ENCODE measurements at places on chromosomes 1 and 21. TPM values are rescaled to one million over a fixed set of nuclear protein-coding genes. Genes with fewer than 3 reads are reported as not detected.

Gene MORN1
- 6.3 TPM for total RNA-seq

DNA sequence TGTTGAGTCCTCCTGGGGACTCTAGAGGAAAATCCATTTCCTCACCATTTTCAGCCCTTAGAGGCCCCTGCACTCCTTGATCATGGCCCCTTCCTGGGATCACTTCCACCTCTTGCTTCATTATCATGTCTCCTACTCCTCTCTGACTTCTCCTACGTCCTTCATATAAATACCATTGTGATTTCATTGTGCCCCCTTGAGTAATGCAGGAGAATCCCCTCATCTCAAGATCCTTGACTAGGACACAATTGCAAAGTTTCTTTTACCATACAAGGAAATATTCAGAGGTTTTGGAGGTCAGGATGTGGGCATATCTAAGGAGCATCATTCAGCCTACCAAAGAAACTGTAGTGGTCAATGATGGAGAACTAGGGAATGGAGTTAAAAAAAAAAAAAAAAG lies 8.8 kb upstream of the GBP6 start:
- H3K4me3 ChIP-seq = no peak overlapping the region
- no peaks in the 10 kb centered on the region for H3K27me3 ChIP-seq

DNA sequence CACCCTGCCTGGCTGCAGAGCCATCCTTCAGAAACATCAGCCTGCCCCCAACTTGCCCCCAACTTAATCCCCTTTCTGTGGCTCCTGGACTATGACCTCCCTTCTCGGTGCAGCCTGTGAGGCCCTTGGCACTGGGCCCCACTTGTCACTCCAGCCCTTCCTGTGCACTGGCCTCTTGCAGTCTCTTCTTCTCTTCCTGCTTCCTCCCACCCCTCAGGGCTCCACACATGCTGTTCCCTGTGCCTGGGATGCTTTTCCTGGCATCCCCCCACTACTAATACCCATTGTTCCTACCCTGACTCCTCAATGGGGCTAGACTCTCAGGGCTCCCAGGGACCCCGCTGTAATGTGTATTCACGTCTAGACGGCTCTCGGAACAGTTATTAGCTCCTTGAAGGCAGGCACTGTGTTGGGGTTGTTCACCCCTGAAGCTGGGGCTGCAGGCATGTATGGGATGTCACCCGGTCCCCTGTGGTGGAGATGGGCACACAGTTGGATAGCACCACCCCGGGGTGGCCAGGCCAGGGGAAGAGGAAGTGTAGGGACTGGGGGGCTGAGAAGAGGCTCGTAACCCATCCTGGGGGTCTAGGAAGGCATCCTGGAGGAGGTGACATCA lies 4.5 kb downstream of the LDLRAD1 start:
- H3K4me1 ChIP-seq = no peaks in the 10 kb centered on the region
- H3K36me3 ChIP-seq = no peaks in the 10 kb centered on the region
- H3K27me3 ChIP-seq = peaks cover 5% of the 10 kb centered on the region
- no peak overlapping the region for H3K4me3 ChIP-seq

Gene MTARC1
- 0.76 TPM for total RNA-seq

- DNase-seq = peak; percentile 87
- no peaks in the 10 kb centered on the region for H3K4me1 ChIP-seq
- H3K27me3 ChIP-seq = no peaks in the 10 kb centered on the region
- no peak overlapping the region for H3K4me3 ChIP-seq
These were observed 17.7 kb downstream of the IVL start for GRCh38 chr1:152926091-152926490.

GRCh38 chr1:14922942-14923726 lies 230.4 kb upstream of the TMEM51 start:
- no peaks in the 10 kb centered on the region for H3K27me3 ChIP-seq
- H3K27ac ChIP-seq = no peak overlapping the region
- DNase-seq = no peak
